Spinal cord (tissue), 10 donors: ENCODE measurements at places on chromosomes 1 and 21. TPM values are rescaled to one million over a fixed set of nuclear protein-coding genes. Genes with fewer than 3 reads are reported as not detected.

Gene FCRLB
- total RNA-seq: 0.88 TPM

Gene FMO1
- total RNA-seq: 75.7 TPM

Gene MCOLN3
- 0.77 TPM for total RNA-seq

Gene TFF3
- 2.4 TPM for total RNA-seq

Gene KRTAP12-2
- not detected for total RNA-seq

Gene BPNT1
- 22.6 TPM for total RNA-seq

Gene IL20
- total RNA-seq: not detected

Gene DONSON
- 26.9 TPM for total RNA-seq

Gene TSEN15
- total RNA-seq: 41.7 TPM

Gene PTGER3
- total RNA-seq: 7.0 TPM

Gene CNKSR1
- 2.0 TPM for total RNA-seq

Gene CYP4A11
- total RNA-seq: 0.69 TPM

Gene NR1I3
- not detected for total RNA-seq

Gene FNDC5
- total RNA-seq: 44.9 TPM

Gene HHIPL2
- 1.2 TPM for total RNA-seq

Gene MATN1
- 0.50 TPM for total RNA-seq

Gene NVL
- 29.6 TPM for total RNA-seq

Gene AMY2A
- total RNA-seq: 0.69 TPM

Gene CFHR3
- 0.72 TPM for total RNA-seq

Gene HSPG2
- 72.1 TPM for total RNA-seq

Gene SOX13
- total RNA-seq: 21.2 TPM

Gene DNAJC6
- total RNA-seq: 34.5 TPM

Gene DCDC2B
- total RNA-seq: 0.28 TPM

Gene KRTAP10-9
- total RNA-seq: not detected

Gene MROH9
- 0.06 TPM for total RNA-seq

Gene DDAH1
- total RNA-seq: 110 TPM

Gene NFASC
- 51.4 TPM for total RNA-seq

Gene CCDC190
- 4.8 TPM for total RNA-seq

Gene KIAA1614
- 2.0 TPM for total RNA-seq

Gene ARHGEF16
- total RNA-seq: 2.6 TPM

Gene PCSK9
- 3.2 TPM for total RNA-seq
